ENCODE measurements at places on chromosomes 11 and 22.

DNA sequence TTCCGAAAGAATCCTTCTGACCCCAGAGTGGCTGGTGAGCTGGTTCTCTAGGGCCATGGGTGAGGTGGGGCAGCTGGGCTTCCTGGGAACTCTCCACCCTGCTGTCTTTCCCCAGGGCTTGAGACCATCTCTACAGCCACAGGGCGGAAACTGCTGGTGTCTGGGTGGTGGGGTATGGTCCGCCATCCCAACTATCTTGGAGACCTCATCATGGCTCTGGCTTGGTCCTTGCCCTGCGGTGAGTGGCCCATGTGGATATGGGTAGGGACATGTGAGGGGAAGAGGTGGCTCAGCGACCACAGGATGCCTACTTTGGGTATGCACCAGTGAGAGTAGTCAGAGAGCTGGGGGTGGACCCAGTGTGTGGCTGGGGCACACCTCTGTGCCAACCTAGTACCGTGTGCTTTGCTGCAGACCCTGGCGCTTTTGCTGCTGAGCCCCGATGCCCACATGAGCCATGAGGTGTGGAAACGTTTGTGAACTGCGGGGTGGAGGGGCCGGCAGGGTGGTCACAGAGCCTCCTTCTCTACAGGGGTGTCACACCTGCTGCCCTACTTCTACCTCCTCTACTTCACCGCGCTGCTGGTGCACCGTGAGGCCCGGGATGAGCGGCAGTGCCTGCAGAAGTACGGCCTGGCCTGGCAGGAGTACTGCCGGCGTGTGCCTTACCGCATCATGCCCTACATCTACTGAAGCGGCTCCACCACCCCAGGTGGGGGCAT is 2.0 kb downstream of the ZNHIT2 start:
- no peak for DNase-seq

DNA sequence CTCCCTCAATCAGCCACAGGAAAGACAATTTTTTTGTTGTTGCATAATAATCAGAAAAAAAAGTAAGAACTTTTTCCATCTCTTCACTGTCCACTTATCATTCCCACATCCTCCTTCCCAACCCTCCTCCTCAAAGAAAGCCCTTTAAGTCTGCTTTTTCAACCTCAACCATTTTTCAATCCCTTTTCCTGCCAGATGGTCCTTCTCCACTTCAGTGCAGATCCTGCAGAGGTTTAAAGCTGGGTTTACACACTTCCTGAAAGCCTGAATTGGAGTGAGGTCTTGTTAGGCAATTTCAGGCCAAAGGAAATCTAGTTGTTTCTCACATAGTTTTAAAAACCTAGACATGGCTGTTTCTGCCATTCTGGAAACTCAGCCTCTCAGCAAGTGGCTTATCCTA is 78.3 kb downstream of the RPL27A start:
- no peak for DNase-seq

DNA sequence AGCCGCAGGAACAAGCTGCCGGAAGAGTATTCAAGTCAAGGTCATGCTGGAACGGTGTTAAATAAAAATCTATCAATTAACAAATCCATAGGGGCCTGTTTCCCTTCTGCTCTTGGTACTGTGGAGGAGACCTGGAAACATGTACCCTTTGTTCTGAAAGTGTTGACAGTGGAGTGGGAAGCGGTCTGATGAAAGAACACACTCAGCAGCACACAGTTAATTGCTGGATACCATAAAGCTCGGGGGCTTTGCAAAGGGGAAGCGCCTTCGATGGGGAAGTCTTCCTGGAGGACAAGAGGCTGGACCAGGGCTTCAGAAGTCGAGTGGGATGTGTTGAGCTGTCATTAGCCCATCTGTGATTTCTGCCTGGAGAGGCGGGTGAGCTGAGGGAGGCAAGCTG is 112.5 kb upstream of the CLPB start:
- DNase-seq = no peak

GRCh38 chr11:130475426-130476053 is 27.1 kb downstream of the ADAMTS15 start:
- DNase-seq = no peak

DNA sequence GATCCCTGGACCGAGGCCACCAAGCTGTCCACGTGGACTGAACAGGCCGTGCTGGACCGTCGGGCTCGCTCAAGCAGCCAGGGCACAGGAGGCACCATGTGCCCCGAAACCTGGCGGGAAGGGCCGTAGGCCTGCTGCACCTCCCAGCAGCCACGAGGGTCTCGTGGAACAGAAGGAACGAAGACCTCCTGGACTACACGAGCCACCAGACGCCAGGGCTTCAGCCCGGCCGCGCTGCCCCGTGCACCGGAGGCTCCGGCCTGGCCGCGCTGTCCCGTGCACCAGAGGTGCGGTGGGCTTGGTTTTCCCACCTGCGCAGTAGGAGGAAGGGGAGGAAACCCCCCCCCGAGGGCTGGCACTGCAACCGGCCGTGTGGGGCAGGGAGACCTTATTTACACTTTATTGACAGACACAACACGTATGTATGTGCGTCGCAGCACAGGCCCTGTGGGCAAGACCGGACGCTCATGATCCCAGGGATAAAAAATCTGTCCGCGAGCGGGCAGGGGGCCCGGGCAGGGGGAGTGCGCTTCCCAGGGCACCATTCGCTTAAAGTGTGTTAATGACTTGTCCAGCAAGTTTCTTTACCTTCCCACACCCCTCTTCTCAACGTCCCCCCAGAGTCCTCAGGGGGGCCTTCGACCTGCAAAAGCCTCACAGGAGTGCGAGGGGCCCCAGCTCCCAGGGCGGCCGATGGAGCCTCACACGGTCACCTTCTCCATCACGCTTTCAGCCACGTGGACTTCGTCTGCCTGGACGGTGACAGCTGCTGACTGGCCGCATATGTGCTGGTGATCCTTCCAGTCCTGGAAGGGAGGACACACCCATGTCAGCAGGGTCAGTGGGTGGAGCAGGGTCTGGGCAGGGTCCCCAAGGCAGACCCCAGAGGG is 7.0 kb downstream of the DRD4 start:
- no peak for DNase-seq

GRCh38 chr11:47241841-47242301 is 6.7 kb downstream of the ACP2 start:
- DNase-seq = no peak

DNA sequence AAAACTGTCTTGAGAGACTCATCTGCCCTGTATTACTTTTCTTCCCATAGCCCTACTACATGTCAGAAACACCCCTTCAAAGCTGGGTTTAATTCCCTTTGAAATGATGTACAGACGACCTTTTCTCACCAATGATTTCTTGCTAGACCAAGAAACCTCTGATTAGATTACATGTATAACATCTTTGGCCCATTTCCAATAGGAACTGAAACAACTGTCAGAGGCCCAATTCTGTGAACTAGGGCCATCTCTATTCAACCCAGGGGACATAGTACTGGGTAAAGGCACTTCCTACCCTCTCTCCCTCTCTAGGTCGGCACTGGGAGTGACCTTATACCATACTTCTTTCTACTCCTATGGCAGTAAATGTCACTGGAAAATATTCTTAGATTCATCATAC is 19.4 kb downstream of the NPAT start:
- DNase-seq = no peak

GRCh38 chr11:34145073-34145472 is 39.6 kb downstream of the NAT10 start:
- DNase-seq = no peak

DNA sequence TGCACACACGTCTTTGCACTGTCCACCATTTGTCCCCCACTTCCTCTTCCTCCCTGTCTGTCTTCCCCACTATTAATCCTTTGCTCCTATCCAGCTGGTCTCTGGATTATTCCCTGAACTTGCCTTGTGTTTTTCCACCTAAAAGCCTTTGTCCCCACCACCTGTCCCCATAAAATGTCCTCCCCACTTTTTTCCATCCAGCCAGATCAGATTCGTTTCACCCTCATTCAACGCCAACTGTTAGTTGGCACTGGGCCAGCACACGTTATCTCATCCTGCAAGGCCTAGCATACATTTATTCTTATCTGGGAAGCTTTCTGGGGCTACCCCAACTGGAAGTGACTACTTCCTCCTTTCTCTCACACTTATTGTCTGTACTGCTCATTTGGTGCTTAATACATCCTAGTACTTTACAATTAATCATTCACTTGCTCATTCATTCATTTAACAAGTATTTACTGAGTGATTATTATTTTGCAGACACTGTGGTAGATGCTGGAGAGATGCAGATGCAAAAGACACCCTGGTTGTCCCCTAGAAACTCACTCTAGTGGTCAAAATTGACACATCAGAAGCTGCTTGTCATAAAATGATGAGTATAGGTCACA is 96.2 kb downstream of the RASSF10 start:
- DNase-seq = no peak

DNA sequence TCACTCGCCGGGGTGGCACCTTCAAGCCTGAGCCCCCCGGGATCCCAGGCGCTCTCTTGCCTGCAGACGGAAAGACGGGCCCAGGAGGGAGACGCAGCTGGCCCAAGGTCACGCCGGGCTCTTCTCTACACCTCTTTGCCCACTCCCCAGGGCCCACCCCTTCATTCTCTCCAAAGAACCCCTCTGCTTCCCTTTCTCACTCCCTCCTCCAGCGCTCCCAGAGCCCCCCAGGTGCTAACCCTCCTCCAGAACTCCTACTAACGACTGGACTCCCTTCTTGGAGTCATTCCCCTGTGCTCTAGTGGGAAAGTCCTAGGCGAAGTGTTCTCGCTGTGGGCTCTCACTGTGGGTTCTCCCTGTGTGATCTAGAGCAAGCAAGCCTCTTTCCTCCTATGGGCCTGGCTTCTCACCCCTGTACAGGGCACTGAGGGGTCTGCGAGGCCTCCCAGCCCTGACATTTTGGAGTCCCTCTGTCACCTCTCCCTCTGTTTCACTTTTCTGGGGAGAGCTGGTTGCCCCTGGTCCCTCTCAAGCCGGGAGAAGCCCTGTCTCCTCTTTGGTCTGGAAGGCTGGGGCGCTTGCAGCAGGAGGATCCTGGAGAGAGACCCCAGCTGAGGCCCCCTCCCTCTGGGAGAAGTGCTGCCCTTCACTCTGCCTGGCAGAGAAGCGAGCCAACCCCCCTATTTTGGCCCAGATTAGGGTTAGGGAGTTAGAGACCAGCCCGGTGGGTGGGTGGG is 858 bp downstream of the OAF start:
- no peak for DNase-seq

DNA sequence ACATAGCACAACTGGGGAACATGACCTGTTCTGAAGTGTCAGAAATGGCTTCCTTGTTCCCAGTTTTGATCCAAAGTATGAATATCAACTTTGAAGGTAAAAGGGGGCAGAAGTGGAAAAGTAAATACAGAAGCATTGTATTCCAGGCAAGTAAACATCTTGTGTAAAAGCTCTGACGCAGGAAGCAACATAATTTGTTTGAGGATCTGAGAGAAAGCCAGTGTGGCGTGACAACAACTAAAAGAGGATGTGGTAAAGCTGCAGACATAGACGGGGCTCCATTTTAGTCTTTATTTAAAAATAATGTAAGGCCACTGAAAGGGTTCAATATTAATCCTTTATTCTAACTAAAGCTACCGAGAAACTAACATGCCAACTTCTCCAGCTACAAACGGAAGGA is 310.2 kb downstream of the DLG2 start:
- no peak for DNase-seq

- DNase-seq = peak; percentile 47
Observed at GRCh38 chr11:121494355-121495099, 41.8 kb upstream of the SORL1-AS1 start.

DNA sequence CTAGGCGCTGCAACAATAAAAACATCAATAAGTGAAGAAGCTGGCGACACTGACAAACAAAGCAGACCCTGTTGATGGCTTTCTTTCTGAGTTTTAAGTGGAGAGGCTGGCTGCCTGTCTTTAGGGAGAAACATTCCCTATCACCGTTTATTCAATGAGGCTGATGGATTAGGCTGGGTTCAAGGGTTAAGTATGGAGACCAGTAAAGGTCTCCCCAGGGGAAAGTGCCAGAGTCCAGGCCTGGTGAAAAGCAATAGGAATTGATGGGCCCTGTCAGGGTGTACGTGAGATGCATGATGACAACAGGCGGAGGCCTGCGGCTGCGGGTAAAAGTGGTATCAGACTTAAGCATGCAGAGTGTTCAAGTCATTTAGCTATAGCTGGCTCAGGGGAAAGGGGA is 102.6 kb downstream of the ALX4 start:
- DNase-seq = no peak

- DNase-seq = no peak
Observed at GRCh38 chr11:126790550-126791081, 210.0 kb downstream of the KIRREL3 start.

DNA sequence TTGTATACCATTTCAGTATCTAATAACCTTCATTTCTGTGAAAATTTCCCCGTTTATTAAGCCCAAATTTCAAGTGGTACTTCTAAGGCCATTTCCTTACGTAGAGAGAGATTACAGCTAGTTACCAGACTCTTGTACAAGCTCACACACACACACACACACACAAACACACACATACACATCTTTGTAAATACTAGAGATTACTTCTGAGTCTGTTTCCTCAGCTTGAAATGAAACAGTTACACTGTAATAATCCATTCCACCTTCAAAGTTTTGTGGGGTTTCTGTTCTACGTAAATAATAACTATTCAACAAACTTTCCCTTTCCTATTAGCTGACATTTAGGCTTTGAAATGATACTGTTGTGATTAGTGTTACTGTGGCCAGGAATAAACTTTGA is 6.2 kb downstream of the POGLUT3 start:
- DNase-seq = no peak

DNA sequence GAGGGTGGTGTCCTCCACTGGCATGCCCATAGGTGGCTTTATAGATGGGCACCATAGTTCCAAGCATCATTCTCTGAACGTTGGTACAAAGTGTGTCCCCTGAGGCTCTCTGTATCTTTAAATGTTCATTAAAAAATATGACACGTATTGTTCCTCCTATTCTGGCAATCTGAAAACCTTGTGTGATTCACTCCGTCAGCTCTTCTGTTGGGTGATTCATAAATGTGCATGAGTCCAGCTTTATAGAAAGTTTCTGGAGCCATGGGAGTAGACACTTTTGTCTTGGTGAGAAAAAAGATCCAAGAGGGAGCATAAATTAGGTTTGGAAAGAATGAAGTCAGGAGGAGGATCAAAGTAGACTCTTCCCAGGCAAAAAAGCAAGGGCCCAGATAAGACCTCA is 728.8 kb downstream of the NELL1 start:
- DNase-seq = no peak

GRCh38 chr11:65912845-65913244 is 6.0 kb downstream of the C11orf68 start:
- no peak for DNase-seq

GRCh38 chr11:111063726-111064517 is 181.6 kb upstream of the POU2AF2 start:
- DNase-seq = no peak

DNA sequence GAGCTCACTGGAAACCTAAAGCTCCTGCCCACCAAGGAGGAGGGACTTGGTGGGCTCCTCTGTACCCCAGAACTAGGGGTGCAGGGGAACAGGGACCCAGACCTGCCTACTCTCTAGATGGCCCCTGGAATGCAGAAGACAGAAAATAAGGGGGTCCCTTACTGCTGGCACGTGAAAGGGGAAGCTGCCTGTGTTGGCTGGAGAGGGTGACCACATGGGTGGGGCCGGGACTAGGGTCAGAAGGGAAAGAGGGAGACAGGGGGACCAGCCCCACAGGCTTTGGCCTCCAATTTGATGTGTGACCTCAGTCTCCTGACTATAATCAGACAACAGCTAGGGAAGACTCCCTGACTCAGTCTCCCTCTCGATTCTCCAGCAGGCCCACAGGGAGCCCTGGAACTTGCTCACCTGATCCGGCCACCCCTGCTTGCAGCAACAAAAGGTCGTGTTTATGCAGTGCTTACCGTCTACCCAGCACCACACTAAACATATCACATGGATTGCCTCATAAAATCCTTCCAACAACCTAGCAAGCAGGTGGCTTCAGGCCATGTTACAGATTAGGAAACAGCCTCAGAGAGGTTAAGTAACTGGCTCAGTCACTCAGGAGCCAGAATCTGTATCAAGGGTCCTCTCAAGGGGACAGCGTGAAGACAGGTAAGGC is 10.2 kb downstream of the ARAP1 start:
- DNase-seq = no peak
